Neural progenitor cell (in vitro differentiated cells): ENCODE measurements at places on chromosomes 3 and 15.
A peak's percentile ranks its signal among the peaks of the same experiment; 100 is the strongest.

GRCh38 chr15:39041979-39042495 lies 477.4 kb upstream of the RASGRP1 start:
- no peak for DNase-seq

DNA sequence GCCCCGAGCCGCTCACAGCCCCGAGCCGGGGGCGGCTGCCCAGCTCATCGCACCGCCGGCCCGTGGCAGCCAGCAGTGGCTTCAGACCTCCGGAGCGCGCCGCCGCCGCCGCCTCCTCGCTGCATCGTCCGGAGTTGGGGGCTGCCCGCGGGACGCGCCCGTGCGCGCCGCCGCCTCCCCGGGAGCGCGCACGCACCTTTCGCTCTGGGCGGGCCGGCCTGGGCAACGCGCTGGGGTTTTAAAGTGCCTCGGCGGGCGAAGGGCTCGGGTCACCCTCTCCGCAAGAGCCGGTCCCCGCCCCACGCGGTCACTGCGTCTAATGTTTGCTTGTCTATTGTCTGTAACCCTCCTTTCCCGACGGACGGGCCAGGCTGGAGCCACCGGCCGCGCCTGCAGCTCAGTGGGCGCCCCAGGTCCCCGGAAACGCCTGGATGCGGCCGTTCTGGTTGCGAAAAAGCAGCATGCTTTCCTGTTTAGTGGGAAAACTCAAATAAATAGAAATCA lies at the start of gene RYK:
RYK (minus strand) TSS at position 143 of the 504 bp plus-strand sequence. CDS start 205 bp downstream, outside the sequence.
- DNase-seq, result peak; percentile 91

GRCh38 chr3:184715943-184716621 lies 4.2 kb upstream of the MAGEF1 start:
- no peak for DNase-seq

GRCh38 chr15:90974216-90974615 lies 19.5 kb downstream of the RCCD1 start:
- no peak for DNase-seq

DNA sequence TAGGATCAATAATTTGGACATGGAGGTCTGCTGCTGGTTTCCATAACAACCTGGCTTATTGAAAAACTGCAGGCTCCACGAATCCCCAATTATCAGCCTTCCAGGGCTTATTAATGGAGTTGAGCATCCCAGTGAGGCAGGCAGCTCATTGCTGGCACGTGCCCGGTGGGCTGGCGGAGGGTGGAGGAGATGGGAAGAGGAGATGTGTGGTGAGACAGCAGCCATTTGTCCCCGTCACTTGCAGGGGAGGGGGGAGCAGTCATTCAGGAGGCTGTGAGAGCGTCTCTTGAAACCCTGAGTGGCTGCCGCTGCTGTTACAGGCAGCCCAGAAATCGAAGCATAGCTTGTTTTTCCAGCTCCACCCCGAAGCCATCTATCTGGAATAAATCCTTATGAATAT lies 70.6 kb downstream of the GAP43 start:
- no peak for DNase-seq

- no peak for DNase-seq
Measured at GRCh38 chr3:128382221-128382807, 84.4 kb downstream of the DNAJB8 start.

DNA sequence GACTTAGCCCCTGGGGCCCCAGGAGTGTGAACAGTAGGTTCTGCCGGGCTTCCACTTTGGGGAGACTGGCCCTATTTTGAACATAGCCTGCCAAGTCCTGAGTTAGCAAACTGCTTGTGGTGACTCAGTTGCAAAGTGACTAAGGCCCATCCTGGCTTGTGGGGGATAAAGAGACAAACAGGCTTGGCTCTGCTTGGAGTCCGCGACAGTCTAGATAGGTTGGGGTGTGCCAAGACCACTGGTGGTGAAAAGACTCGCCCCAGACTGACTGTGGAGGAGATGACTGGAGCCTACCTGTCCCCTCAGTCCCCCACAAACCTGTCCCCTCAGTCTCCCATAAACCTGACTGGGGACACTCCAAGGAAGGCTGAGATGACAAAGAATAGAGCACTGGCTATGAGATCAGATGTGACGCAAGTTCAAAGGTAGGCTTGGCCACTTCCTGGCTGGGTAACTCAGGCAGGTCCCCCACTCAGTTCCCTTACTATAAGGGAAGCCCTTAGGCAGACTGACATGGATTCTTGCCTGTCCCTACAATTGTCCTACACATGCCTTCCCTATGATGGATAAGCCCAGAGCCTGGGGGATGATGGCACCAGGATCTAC lies 4.3 kb downstream of the DNASE1L3 start:
- no peak for DNase-seq

DNA sequence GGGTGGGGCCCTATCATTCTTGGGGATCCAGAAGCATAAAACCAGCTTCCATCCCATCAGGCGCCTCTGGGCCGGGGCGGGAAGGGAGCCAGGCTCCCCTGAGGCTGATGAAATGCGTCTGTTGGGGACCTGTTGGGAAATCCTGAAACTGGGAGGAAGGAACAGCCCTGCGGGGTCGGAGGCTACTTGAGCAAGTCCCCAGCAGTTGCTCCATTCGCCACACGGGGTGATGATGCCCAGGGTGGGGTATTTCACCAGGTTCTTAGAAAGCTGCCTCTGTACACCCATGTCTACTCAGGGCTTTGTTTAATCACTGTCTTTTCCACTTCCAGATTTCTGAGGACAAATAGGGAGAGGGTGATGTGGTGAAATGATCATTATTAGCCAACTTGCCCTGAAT lies 25.4 kb upstream of the TSEN2 start:
- DNase-seq, result no peak

- no peak for DNase-seq
Measured at GRCh38 chr3:111248406-111248805, 176.8 kb downstream of the NECTIN3 start.

GRCh38 chr3:189142527-189142926 lies 29.2 kb upstream of the TPRG1 start:
- DNase-seq, result no peak

GRCh38 chr3:148211725-148212124 lies 486.0 kb upstream of the AGTR1 start:
- no peak for DNase-seq

DNA sequence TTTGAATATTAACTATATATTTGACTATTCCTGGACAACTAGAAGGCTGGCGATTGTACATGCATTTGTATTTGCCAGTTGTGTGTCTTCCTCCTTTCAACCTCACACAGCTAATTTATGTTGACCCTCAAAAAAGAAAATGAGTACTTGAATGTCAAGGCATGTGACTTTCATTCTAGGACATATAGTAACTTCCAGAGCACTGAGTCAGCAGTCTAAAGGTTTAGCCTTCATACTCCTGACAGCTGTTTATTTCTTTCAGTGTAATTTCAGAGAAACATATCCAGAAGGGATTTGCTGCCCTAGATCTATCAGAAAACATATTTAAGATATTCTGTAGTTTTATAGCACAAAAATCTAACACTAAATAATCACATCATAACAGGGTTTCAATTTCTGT lies 74.6 kb upstream of the GOLGA8J start:
- no peak for DNase-seq

GRCh38 chr3:151919446-151919845 lies 46.0 kb downstream of the SUCNR1 start:
- no peak for DNase-seq

- peak; percentile 87 for DNase-seq
Measured at GRCh38 chr3:107240183-107241091, 136.8 kb upstream of the CCDC54 start.

DNA sequence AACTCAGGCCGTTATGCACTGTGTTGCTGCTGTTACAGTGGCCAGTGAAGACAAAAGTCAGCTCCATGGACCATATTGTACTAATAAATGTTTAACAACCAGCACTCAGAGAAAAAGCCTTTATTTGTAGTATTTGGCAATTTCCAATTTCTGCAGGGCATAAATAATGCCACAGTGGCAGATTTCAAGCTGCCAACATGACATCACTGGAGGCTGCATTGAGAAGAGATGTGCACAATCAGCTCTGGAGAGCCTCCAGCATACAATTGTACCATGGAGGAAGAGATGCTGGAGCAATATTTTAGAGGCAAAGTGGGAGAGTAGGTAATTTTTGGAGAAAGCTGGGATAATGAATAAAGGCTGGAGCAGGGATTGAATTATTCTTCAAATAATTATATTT lies 9.7 kb upstream of the ALCAM start:
- no peak for DNase-seq

DNA sequence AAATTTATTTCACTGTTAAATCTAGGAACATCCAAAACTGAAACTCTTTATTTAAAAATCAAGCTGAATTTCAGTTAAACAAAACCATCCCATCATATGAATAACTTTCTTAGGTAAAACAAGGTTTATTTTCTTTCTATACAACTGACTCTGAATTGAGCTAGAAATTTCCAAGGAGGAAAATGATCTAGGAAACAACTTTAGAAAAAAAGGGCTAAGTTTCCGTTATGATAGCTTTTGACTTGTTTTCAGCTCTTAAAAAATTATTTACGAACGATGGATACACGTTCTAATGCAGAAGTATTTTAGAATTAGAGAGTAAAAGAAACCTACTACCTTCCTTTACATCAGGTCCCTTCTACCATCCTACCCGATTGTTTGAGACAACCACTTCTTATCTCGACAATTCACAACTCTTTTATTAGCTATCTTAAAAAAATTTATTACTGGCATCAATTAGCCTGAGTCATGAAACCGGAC lies 1.8 kb upstream of the IGF1R start:
- DNase-seq, result no peak

- DNase-seq, result peak; percentile 56
Measured at GRCh38 chr3:18424213-18424728, 868 bp downstream of the SATB1 start.

GRCh38 chr3:69110941-69111546 lies 11.4 kb downstream of the LMOD3 start:
- no peak for DNase-seq

DNA sequence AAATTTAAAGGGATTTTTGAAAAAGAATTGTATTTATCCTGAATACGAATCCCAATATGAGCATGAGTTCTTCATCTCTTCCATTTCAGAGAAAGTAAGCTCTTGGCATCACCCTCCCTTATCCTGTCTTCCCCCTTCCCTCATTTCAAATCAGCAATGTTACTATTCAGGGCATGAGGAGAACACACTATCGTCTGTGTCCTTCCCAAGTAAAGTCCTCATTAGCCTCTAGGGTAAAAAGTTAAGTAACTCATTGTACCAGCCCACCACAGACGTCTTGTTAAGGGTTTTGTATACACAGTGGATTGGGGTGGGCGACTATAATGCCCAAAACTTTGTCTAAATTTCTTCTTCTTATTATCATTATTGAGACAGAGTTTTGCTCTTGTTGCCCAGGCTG lies 14.8 kb downstream of the ARL6IP5 start:
- DNase-seq, result no peak

DNA sequence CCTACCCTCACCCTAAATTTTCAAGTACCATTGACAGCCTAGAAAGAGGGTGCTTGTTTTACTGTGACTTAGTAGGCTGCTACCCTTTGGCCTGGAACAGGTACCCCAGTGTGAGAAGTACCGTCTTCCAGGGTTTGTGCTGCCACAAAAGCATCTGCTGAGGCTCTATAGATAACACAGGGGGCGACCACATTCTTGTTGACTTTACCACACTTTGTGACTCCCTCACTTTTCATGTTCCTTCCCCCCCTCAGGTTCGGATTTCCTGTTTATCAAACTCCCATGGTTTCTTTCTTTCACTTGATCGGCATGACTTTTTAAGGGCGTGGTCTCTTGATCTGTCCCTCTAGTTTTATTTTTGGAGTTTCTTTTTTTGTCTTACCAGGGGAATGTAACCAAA lies 23.5 kb downstream of the EXOG start:
- no peak for DNase-seq

DNA sequence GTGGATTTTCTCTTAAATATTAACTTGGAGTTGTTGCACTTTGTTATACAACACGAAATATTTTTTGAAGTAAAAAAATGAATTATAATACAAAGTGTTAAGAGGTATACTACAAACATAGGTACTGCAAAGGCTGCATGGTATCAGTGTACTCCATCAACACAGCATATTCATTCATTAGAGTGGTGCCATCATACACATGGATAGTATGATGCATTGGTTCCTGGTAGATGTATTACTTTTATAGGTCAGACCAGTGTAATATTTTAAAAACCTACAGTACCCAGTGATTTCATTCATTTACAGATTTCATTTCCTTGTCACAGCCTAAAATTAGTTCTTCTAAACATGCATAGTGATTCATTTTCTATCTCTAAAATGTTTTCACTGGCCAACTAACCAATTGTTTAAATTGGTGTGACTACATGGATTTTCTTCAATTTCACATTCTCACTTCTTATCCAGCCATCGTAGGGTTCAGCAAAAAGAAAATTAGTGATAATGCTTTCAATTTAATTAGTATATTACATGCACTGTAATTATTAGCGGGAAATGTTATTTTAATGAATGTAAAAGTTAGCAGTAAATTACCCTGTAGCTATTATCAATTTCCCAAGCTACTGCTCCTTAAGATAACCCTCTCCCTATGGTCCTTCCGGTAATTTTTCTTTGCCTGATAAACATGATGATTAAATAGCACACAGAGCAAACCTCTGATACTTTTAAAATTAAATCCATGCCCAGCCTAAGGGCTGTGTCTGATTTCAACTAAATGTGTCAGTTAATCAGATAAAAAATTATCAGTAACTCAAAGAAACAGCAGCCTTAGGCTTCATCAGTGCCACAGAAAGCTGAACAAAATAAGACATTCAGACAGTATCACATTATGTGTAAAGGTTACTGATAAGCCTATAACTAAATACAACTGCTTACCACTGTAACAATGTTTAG lies 68.4 kb downstream of the DPH6 start:
- no peak for DNase-seq

GRCh38 chr3:123229145-123229544 lies 27.4 kb downstream of the SEC22A start:
- DNase-seq, result no peak

GRCh38 chr3:141331377-141332318 lies 36.7 kb upstream of the ZBTB38 start:
- DNase-seq, result no peak

GRCh38 chr15:71332431-71333004 lies 217.2 kb downstream of the THSD4 start:
- no peak for DNase-seq

GRCh38 chr3:13135811-13136321 lies 62.6 kb upstream of the IQSEC1 start:
- no peak for DNase-seq

GRCh38 chr3:186333256-186333655 lies 28.8 kb downstream of the DGKG start:
- DNase-seq, result no peak

- no peak for DNase-seq
Measured at GRCh38 chr3:194046995-194047645, 88.8 kb upstream of the HES1 start.

- peak; percentile 62 for DNase-seq
Measured at GRCh38 chr3:111915905-111916304, 56.8 kb downstream of the PHLDB2 start.

GRCh38 chr15:60908332-60908731 lies 320.8 kb downstream of the RORA start:
- no peak for DNase-seq

DNA sequence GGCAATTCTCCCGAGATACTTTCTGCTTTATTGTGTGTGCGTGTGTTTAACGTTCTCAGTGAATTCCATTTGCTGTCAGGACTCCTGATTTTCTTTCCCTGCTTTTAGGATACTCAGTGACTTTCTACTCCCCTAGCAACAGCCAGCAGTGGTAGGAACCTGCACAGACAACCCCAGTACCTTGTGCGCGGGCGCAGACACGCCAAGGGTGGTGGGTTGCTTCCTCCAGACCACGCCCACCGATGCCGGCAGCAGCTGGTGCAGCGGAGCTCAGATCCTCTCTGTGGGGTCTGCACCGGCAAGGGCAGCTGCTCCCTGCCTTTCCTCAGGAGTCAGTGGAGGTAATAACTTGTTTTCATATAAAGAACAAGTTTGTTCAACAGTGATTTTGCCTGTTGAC lies 225.1 kb upstream of the NDN start:
- peak; percentile 81 for DNase-seq
